Progenitor cell of endocrine pancreas (in vitro differentiated cells): ENCODE measurements at places on chromosomes 6 and 20. TPM values are rescaled to one million over a fixed set of nuclear protein-coding genes. Genes with fewer than 3 reads are reported as not detected.
A peak's percentile ranks its signal among the peaks of the same experiment; 100 is the strongest.

GRCh38 chr6:152348116-152348515, 289.0 kb downstream of the SYNE1 start:
- DNase-seq, result no peak

Gene C2
- 0.47 and 0.65 TPM in 2 replicates for total RNA-seq

Gene LGSN
- 0.18 TPM in 1 of 2 replicates, not detected in the other for total RNA-seq

DNA sequence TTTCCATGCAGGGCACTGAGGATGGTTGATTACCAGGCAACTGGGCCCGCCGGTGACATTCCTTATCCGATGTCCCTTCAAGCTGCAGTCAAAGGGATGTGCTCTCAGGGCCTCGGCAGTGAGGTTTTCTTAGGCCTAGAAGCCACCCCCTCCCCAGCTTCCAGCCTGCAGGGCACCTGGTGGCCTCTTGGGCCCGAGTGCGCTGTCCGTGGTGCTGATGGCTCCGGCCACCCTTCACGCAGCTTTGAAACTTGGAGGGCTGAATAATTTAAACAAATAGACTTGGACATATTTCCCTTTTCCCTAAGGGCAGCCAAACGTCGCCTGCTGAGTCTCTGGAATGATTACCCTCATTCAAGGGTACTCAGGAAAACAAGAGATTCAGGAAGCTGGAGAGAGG, 8.9 kb upstream of the MLN start:
- peak; percentile 80 for DNase-seq

Gene ECT2L
- not detected in 2 replicates for total RNA-seq

- DNase-seq, result no peak
These were observed 15.9 kb upstream of the LOC128125822 start for GRCh38 chr6:63556369-63556768.

DNA sequence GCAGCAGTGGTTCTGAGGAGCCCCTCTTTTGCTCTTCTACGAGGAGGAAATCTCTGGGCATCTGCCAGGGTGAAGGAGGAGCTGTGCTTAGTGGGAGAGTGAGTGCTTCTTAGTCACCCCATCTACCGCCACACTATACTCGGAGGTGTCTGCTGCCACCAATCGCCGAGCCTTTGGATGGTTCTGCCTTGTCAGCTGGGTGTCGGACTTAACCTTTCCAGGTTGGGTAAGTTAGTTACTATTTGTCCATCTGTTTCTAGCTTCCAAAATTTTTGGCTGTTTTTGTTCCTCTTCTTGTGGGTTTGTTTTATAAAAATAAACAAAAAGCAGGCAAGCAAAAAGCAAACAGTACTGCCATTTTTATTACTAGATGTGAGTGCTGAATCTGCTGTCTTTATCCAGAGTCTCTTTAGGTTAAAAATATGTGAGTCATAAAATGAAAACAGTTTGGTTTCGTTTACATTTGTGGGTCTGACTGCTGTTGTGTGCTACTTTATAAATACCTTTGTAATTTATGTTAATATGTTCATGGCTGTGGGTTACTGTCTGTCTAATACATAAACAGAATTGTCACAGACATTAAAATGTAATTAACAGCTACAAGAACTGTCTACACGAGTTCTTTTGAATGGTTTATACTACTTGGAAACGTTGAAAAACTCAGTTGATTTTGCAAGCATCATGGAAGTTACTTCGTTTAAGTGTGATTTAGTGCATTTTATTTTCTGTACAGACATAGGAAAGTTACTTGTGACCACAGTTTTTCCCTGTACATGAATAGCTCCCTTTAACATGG, 89.2 kb downstream of the ARID1B start:
- no peak for DNase-seq

Gene TUBB2B
- total RNA-seq, result 268 and 276 TPM in 2 replicates

Gene CDK5RAP1
- total RNA-seq, result 59.6 and 63.7 TPM in 2 replicates

GRCh38 chr6:906920-907319, 214.0 kb upstream of the EXOC2 start:
- DNase-seq, result no peak

DNA sequence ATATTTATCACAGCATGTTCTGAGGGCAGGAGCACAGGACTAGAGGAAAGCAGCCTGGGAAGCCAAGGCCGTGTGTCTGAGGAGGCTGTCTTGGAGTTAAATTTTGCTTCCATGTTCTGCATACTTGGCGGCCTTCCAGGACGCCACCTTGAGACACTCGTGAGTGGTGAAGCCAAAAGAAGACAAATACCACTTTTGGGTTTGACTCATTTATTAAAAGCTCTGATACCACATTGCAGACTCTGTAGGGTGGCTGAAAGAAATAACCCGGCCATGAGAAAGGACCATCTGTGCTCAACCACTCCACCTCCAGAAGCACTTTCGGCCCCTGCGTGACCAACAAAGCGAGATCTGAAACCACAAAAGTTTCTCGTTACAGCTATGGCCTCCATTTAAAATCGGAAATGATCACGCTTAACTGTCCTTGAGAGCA, 120.0 kb downstream of the TMEM242 start:
- no peak for DNase-seq

Gene MCHR2
- total RNA-seq, result not detected in 2 replicates
